ENCODE measurements at places on chromosomes 6 and 20.

GRCh38 chr20:24392612-24393011, 76.8 kb upstream of the SYNDIG1 start:
- no peak for DNase-seq

DNA sequence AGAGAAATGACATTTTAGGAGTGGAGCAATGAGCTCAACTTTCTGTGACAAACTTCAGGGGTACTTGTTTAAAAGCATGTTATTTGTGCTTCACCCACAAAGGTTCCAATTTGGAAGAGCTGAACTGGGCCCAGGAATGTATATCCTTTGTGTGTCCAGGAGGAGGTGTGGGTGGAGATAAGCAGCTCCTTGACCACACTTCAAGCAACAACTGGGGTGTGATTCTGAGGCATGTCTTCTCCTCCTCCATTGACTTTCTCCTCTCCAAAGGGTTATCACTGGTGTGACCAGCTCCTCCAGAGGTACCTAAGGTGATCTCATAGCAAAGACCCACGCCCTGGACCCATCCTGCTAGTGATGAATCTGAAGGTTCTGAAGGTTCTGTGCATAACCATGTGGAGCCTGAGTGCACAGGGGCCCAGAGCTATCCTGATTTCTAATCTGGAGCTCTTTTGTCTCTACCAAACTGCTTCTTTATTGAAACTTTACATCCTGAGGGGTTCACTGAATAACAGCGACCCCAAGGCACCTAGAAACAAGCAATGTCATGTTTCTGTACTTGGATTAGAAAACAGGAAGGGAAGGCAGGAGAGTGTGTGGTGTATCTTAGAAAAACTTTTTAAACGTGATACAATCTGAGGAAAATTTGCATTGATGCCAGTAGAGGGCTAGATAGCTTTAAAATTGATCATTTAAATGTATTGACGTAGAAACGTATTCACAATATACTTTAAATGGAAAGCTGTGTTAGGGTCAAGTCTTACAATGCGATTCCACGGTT, 60.9 kb upstream of the CD93 start:
- no peak for DNase-seq

DNA sequence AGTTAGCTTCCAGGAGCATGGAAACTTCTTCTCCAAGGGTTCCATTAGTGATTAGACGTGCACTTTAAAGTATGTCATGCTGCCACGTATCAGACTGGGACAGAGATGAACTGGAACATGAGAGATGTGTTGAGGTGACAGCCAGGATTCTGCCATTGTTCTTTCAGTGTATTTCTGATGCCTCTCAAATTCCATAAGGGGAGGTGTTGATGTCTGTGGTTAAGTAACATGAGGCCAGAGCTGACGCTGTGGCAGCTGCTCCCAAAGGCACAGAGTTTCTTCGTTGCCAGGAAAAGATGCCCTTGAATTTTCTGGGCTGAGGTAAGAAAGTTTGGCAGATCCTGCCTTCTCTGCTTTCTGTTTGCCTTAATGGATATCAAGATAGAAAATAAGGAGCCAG, 63.5 kb downstream of the TRMT6 start:
- no peak for DNase-seq

DNA sequence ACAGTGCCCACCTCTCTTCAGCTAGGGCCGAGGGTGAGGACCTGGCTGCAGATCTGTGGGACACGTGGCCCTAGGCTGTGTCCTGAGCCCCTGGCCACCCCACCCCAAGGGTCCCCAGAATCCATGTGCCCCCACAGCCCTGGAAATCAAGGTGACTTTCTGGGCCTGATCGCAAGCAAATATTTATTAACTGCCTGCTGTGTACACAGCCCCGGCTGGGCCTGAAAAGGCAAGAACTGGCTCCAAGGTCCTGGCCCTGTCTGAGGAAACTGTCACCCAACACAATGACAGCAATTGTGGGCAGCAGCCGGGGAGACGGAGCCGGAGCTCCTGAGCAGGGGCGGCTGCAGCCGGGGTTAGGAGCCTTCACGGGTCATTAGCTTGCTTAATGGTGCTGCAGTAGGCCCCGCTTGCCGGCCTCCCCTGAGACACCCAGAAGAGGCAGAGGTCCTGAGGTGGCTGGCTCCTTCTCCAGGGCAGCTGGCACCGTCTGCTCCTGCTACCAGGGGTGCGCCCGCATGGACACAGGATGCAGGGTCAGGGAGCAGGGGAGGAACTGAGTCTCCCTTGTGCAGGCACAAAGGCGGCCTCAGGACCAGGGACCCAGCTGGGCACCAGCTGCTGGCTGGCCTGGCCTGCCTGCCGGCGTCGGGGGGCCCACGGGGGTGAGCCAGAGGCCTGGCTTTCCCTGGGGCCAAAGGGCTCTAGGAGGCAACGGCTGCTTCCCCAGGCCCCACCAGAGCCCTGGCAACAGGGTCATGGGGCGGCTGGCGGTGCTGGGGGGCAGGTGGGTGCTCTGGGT, 24.1 kb downstream of the NPEPL1 start:
- no peak for DNase-seq

GRCh38 chr6:25928562-25929324, 1.7 kb downstream of the SLC17A2 start:
- DNase-seq: no peak

- DNase-seq: no peak
Observed at GRCh38 chr6:120786256-120786655, 548.0 kb downstream of the TBC1D32 start.

- DNase-seq: no peak
Observed at GRCh38 chr20:58213121-58213520, 15.3 kb downstream of the ANKRD60 start.

GRCh38 chr6:118574051-118574865, 26.2 kb downstream of the PLN start:
- DNase-seq: no peak

GRCh38 chr20:37437676-37438075, 83.4 kb upstream of the NNAT start:
- no peak for DNase-seq

- DNase-seq: no peak
Observed at GRCh38 chr6:21664314-21665109, 71.0 kb downstream of the SOX4 start.

- DNase-seq: no peak
Observed at GRCh38 chr6:46221222-46221793, 50.5 kb upstream of the ENPP5 start.

DNA sequence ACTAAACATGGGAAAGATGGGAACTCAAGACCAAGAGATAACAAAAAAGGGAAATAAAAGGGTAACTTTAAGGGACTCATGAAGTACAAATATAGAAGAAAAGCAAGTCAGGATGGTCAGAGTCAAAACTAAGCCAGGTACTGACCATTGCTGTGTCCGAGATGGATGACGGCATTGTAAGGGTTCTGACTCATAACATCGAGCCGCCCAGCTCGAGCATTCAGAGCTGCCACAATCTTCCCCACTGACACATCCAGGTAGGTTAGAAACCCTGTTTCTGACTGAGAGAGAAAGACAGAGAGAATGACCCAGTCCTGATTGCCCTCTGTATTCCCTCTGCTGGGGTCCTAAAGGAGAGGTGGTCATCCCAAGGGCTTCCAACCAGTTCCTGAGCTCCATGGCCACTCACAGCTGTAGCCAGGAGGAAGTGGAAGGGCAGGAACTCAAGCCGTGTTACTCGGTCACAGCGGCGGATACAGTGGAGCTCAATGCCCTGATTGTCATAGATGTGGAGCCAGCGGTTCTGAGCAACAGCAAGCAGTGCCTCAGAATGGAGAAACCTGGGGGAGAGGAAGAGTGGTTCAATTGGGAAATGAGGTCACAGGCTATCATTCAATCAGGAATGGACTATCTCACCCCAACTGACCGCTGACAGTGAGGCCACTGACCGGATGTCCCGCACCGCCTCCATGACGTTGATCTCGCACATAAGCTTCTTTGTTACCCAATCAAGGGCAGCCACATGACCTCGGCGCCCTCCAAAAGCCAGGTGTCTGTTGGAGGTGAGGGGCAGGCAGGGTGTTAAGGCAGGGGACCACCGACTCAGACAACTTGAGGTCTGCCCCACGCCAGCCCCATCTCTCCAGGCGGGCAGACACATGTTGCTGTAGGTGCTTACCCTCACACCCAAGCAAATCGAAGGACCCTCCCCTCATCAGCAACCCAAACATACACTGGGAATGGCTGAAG, 1.8 kb downstream of the WDR46 start:
- no peak for DNase-seq

DNA sequence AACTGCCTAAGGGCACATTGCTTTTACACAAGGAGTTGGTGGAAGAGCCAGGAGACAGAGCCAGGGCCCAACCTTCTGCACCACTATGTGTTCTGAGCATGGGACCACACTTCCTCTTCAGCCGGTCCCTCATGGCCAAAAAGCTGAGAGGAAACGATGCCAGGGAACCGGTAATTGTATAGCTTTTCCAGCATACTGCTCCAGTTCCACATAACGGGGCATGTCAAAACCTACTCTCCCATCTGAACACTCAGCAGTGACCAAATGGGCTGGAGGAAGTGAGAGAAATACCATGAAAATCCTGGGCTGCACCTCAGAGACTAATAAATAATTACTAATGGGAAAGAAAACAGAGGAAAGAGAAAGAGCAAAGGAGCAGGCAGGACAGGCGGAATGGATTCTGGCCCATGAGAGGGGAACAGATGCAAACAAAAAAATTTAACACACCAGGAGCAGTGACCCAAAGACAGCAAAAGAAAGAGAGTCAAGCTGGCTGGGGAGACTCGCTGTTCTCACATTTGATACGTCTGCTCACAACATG, 52.0 kb upstream of the BMP2 start:
- DNase-seq: no peak

DNA sequence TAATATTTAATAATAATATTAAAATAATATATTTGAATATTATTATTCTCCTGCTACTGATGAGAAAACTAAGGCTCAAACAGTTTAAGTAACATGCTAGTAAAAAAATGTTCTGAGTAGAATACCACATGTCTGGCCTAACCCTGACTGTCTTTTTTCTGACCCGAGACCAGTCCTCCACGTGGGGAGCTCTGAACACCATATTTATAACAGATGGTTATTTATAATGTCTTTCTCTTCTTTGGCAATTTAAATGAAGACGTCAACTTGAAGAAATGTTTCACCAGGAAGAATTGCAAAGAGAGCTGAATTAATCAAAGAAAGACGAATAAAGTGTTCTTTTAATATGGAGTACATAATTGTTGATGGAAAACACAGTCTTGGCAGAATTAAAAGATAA, 82.0 kb downstream of the SLC22A3 start:
- no peak for DNase-seq

DNA sequence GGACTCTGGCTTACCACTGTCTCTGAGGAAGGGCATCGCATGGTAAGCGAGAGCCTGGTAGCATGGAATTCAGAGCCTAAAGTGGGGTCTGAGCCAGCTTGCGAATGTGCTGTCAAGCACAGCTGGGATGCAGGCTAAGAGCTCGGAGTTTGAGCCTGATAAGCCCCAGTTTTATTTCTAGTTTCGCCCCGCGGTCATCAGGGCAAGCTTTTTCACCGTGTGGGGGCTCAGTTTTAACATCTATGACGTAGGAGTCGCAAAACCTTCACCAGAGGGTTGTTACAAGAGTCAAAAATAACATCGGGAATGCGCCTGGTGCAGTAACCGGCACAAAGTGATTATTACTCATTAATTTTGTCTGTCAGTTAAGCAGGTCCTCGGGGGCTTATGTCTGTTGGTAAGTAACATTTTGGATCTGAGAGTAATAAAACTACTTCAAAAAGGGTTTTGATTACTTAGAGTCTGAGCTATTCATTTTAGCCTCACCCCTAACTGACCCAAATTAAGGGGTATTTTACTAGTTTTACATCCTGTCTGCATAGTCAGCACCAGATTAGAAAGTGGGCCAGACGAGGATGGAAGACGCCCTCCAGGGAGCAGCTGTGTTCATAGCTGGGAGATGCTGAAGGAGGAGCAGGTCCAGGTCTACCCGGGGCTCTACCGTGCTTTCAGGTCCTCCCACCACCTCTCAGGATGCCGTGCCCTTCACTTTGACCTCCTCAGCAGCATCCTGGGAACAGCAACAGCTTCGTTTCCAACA, 29.7 kb downstream of the SLC22A23 start:
- no peak for DNase-seq

DNA sequence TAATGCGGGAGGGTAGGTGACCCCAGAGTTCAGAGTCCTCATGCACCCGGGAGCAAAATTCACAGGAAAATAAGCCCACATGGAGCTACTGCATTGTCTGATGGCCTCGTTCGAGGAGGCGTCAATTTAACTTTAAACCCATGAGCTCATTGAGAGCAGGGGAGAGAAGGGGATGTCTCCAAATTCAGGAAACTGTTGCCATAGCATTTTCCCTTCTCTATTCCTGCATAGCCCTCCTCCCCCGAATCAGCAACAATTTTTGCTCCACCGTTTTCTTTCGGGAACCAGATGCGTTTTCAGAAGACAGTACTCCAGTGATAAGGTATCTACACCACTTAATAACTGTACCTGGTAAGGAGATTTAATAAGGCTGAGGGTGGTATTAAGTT, 324 bp upstream of the LAMP5 start:
- no peak for DNase-seq

DNA sequence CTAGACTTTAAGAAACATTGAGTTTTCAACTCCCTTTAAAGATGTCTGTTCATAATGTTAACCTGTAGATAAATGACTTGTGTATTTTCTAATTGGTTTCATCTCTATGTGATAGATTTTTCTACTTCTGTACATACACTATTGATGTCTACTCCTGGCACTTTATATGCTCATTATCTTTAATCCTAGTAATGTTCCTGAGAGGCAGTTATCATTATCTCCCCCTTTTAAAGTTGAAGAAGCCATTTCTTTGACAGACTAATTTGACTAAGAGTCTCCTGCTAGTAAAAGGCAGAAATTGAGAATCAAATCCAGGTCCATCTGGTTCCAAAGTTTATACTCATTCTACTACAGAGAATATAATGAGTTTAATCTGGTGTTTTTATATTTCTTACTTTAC, 137.2 kb upstream of the SAMD5 start:
- no peak for DNase-seq

GRCh38 chr6:156461647-156462046, 315.5 kb upstream of the ARID1B start:
- no peak for DNase-seq

DNA sequence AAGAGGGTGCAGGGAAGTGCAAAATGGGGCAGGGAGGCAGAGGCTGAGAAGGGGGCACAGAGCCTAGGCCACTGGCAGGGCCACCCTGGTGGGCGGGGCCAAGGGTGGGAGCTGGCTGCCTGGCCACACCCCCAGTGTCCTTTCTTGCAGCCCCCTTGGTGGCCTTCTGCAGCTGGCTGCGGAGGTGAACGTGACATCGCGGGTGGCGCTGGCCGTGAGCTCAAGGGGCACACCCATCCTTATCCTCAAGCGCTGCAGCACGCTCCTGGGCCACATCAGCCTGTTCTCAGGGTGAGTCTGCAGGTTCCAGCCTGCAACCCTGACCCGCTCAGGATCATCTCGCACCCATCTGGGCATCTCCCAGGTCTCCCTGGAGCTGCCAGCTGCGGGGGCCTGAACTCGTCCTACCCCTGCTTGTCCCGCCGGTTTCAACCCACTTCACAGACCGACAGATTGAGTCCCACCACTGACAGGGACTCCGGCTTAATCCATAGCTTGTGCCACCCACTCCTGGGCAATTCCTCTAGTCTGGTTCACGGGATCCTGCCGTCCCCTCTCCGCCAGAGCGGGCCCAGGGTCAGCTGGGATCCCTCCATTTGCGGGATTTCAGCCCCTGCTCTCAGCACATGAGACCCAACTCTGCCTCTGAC, 6.2 kb downstream of the BPIFB3 start:
- DNase-seq: no peak
